Smooth muscle cell of the brain vasculature (primary cell): ENCODE measurements at places on chromosomes 5 and 9.

GRCh38 chr5:147956842-147957223 lies 50.5 kb upstream of the C5orf46 start:
- DNase-seq: no peak

DNA sequence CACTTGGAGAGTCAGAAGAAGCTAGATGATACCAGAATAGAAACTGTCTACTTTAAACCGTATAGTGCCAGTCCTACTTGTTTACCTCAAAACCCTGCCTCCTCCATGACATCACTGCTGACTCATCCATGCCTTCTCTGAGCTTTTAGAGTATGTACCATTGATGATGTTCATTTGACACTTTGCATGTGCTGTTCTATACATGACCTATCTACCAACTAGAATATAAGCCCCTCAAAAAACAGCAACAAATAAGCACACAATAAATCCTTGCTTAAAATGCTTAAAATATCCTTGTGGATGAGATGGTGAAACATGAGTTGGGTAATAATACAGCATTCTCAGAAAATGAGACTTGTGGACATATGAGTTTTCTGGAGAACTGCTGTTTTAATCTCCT lies 2.6 kb downstream of the CTNNAL1 start:
- DNase-seq: no peak

DNA sequence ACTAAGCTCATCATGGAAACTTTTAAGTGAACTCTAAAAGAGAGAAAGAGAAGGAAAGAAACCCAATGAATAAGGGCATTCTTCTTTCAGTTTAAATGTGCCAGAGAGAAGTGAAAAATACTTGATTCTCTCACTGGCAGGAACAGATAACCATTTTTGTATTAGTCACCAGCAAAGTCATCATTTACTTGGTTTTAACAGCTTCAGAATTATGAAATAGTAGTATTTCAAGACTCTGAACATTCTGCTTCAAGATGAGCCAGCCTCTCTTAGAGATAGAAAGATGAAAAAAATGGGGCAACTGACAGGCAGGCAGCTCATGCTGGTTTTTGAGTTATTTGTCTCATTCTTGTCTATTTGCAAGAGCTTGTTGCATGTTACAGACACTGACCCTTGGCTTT lies 103.5 kb downstream of the GCNT1 start:
- no peak for DNase-seq

GRCh38 chr5:95029569-95030366 lies 255.1 kb downstream of the MCTP1 start:
- no peak for DNase-seq

DNA sequence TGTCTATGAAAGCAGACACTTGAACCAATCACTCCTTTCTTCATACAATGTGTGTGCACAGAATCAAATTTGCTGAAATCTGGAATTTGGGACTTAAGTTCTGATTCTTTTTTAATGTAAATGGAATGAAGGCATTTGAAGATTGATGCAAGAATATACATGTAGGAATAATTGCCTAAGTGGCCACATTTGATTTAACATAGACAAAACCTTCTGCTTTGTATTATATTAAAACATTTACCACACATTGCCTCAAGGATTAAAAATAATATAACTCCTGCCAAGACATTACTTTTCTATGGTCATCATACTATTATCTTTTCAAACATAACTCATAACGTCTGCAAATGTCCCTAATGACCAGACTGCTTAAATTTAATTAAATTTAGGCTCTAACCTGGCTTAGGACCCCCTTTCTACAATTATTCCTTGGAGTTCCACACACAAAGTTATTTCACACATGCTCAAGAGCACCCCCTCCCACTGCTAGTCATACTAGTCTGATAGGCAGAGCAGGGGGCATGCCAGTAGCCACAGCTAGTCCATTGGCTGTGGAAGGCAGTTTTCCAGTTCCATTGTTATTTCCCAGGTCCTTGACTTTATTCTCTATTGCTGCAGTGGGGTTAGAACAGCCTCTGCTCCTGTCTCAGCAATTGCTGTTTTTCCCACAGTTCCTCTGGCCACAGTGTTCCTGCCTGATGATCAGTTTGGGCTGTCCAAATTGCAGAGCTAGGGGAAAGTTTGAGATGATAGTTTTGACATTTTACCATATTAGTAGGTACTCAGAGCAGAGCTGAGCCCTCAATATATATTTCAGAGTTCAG lies 360.6 kb upstream of the GRAMD2B start:
- no peak for DNase-seq

- no peak for DNase-seq
These were observed 678.1 kb upstream of the ZNF608 start for GRCh38 chr5:125424402-125425141.

DNA sequence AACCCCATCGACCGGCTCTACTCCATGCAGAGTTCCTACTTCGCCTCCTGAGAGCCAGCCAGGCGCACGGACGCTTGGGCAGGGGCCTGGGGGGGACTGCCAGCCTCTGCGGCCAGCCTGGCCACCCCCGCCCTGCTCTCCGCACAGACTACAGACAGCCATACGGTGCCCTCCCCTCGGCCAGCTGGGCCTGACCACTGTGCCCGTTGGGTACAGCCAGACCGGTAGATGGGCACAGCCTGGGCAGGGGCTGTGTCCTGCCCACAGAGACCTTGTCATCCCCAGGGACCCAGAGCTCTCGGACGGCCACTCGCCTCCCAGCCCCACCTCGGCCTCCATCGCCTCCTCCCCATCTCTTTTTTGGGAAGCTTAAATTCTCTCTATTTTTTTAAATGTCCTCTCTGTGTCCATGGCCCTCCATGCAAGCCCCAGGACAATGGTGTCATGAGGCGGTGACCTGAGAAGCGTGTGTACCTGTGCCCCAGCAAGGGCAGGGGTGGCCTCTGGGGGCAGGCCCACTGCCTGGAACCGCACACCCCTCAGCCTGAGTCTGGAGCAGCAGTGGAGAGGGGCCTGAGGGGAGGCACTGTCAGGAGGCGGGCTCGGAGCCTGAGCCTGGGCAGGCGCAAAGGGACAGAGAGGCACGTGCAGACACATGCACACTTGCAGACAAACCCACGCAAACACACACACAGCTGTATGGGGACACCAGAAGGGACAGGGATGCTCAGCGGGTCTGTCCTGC lies 82.8 kb downstream of the LMX1B start:
- no peak for DNase-seq

DNA sequence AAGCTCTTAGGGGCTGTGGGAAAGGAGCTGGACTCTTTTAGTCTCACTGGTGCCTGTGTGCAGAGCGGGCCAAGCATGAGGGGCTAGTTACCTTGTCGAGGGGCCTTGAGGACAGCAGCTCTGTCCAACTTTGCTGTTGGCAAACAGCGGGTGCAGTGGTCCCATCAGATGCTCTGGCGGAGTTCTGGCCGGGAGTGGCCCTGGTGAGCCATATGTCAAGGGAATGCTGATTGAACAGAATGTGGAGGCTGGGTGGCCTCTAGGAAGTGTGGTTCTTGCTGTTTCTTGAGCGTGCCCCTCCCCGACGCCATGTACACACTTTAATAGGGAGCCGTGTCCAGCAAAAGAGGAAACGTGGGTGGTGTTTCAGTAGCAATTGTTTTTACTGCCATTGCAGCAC lies 3.6 kb upstream of the ADAMTS2 start:
- DNase-seq: no peak

DNA sequence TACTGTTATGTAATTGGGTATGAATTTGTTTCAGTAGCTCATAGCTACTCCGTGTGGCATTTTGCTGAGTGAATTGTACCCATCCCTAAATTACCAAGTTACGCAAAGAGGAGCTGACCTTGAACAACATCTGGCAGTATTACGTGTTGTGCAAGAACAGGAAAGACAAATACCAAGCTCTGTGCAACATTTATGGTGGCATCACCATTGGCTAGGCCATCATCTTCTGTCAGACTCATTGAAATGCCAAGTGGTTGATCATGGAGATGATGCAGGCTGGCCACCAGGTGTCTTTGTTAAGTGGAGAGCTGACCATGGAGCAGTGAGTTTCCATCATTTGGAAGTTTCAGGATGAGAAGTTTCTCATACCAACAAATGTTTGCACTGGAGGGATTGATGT lies 15.0 kb downstream of the ZSWIM6 start:
- DNase-seq: no peak

GRCh38 chr9:76793784-76794431 lies 29.7 kb downstream of the PCA3 start:
- no peak for DNase-seq
